Astrocyte (in vitro differentiated cells and primary cell): ENCODE measurements at places on chromosomes 16 and 17.

DNA sequence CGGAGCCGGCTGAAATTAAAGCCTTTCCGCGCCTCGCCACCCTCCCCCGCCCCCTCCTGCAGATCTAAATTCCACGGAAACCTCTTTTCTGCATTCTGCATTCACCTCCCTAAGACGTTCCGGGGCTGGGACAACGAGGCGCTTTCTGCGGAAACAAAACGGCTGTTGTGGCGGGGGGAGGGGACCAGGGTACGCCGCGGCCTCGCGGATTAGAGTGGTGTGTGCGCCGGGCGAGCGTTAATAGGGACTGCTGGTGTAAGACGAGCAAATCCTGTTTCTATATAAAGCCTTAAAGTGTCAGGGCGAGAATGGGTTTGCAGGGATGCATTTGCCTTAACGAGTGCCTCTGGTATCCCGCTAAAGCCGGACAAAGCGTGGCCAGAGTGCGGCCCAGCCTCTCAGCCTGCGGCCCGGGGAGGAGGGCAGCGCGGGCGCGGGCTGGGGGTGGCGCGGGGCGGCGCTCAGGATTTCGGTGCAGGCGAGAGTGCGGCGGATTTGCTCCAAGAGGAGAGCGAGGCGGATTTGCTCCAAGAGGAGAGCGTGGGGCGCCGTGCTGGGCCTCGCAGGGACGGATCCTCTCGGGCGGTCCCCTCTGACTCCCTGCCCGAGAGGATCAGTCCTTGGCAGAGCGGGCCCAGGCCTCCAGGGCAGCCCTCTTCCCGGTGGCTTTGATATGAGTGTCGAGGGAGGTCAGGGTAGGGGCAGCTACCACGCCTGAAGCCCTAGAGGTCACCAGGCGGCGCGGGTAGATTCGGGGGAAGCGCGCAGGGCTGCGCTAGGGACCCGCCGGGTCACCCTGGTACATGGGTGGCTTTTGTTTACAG, 5.1 kb downstream of the BAHCC1 start:
- H3K4me3 ChIP-seq = peak overlapping the region; percentile 61
- peak overlapping the region; percentile 80 for H3K27ac ChIP-seq
- no peaks in the 10 kb centered on the region for H3K27me3 ChIP-seq
- no peaks in the 10 kb centered on the region for H3K36me3 ChIP-seq
- H3K4me1 ChIP-seq = peaks cover 47% of the 10 kb centered on the region

DNA sequence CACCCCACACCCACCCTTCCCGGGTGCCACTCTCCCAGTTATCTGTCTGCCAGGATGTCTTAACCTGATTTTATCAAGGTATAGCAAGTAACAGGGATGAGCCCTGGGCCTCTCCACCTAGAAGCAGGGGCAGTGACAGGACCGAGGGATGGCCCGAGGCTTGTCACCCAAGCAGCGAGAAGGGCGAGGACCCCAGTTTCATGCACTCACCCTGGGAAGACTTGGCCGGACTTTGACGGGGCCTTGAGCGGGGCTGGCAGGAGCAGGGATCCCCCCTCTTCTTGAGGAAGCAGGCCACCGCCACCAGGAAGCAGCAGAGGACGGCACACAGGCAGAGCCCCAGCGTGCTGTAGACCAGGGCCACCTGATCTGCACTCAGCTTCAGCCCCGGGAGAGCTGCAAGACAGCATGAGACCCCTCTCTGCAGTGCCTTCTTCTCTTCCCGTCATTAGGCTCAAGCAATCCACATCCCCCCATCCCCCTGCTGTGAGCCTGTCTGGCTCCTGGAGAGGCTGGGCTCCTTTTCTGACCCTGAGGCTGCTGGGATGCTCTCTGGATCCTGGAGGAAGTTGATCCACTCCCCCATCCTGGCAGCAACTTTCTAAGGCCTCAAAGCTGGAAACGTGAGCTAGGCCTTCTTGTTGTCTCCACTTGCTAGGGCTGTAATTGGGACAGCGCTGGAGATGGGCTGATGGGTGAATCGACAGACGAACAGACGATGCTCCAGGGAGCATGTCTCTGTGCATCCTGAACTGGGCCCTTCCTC, 31.6 kb downstream of the TNFRSF13B start:
- no peaks in the 10 kb centered on the region for H3K36me3 ChIP-seq
- no peak for DNase-seq
- peaks cover 8% of the 10 kb centered on the region for H3K27me3 ChIP-seq
- H3K4me1 ChIP-seq = no peaks in the 10 kb centered on the region
- no peak overlapping the region for H3K27ac ChIP-seq
- H3K4me3 ChIP-seq = no peak overlapping the region

DNA sequence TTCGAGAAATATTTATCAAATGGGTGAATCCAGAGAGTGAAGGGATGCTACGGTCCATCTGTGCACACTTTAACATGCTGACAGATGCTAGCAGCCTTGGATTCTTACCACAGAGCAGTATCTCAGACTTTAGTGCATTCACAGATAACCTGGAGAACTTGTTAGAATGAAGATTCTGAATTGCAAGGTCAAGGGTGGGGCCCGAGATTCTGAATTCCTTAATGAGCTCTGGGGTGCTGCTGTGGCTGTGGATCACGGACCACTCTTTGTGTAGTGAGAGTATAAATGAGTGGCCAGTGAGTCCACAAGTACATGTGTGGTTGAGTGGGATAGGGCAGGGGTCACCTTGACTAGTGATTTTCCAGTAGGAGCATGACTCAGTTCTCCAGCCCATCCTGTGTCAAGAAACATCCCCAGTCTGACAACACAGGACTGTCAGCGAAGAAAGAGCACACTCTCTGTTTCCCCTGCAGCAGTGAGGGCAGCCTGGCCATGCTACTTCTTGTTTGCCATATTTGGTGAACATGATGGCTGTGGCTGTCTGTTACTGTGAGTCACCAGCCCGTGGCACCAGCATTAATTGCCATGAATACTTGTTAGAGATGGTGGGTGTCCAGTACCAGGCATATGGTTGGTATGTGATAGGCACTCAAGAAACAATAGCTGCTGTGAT, 13.0 kb upstream of the SALL1 start:
- H3K4me3 ChIP-seq = no peak overlapping the region
- H3K27ac ChIP-seq = no peak overlapping the region
- peaks cover 23% of the 10 kb centered on the region for H3K4me1 ChIP-seq
- DNase-seq = peak; percentile 52

DNA sequence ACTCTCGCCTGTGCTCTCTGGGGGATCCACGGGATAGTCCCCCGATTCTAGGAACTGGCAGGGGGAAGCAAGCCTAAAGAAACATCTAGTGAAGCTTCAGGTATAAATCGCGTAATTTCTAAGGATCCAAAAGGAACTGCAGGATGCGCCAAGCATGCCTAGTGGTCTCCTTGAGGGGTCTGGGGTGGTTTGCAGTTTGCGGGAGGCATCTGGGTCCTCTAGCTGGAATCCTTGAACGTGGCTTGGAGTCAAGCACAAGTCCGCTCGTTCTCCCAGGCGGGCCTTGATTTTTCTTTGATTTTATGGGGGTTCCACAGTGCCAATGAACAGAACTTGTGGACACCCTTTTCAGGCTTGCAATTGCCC, 1000.5 kb downstream of the KCNJ18 start:
- DNase-seq = no peak
- no peaks in the 10 kb centered on the region for H3K4me1 ChIP-seq
- no peak overlapping the region for H3K27ac ChIP-seq
- no peaks in the 10 kb centered on the region for H3K36me3 ChIP-seq
- no peak overlapping the region for H3K4me3 ChIP-seq
- H3K27me3 ChIP-seq = no peaks in the 10 kb centered on the region

GRCh38 chr17:13154930-13155329, 137.1 kb upstream of the ELAC2 start:
- no peaks in the 10 kb centered on the region for H3K36me3 ChIP-seq
- no peak overlapping the region for H3K27ac ChIP-seq
- H3K4me3 ChIP-seq = no peak overlapping the region
- no peak for DNase-seq
- peaks cover 3% of the 10 kb centered on the region for H3K4me1 ChIP-seq

DNA sequence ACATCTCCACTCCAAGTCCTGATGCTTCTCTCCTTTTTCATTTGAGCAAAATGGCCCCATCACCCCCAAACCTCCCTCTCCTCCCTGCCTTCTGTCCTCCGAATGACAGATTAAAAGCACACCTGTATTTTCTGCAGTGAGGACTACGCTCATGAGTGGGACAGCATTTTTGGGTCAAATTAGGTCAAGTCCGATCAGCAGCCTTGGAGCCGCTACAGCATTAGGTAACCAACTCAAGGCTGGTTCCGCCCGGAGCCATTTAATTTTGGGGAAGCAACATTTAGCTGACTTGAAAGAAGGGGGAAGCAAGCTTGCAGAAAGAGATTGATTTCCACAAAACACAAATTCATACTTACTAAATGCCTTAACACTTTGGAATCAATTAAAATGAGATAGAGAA, 324.1 kb upstream of the CDH5 start:
- H3K36me3 ChIP-seq = no peaks in the 10 kb centered on the region
- no peak overlapping the region for H3K27ac ChIP-seq
- no peaks in the 10 kb centered on the region for H3K27me3 ChIP-seq
- H3K4me3 ChIP-seq = no peak overlapping the region
- no peak for DNase-seq

- no peak for DNase-seq
- H3K4me3 ChIP-seq = no peak overlapping the region
- H3K27me3 ChIP-seq = no peaks in the 10 kb centered on the region
- H3K27ac ChIP-seq = no peak overlapping the region
- peaks cover 21% of the 10 kb centered on the region for H3K4me1 ChIP-seq
- H3K36me3 ChIP-seq = no peaks in the 10 kb centered on the region
These were observed 2.6 kb downstream of the ADCY9 start for GRCh38 chr16:4113358-4114256.

- no peaks in the 10 kb centered on the region for H3K36me3 ChIP-seq
- H3K4me1 ChIP-seq = no peaks in the 10 kb centered on the region
- no peak overlapping the region for H3K4me3 ChIP-seq
- no peak overlapping the region for H3K27ac ChIP-seq
- no peaks in the 10 kb centered on the region for H3K27me3 ChIP-seq
- DNase-seq = no peak
These were observed 53.8 kb upstream of the CMIP start for GRCh38 chr16:81390840-81391239.
